SJSA1 (cell line): ENCODE measurements at places on chromosomes 7 and 10. TPM values are rescaled to one million over a fixed set of nuclear protein-coding genes. Genes with fewer than 3 reads are reported as not detected.

KIAA1549 gene
- total RNA-seq = 0.75 and 0.95 TPM in 2 replicates

GRCh38 chr7:100022621-100023020 is 7.2 kb downstream of the ZKSCAN1 start:
- no peak for DNase-seq

DNA sequence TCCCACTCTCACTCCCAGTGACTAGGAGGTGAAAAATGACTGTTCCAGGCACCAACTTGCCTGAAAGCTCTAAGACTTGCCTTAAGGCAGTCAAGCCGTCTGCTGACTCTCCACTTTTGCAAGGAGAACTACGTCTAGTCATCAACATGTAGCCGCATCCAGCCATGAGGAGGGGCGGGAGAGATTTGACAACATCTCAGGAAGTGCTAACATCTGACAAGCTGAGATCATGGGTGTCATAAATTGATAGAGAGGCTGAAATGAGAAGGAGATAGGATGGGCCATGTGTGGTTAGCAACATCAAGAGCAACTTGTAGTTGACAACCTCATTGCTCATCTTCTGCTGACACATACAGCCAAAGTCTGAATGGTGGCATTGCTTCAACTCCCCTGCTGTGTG is 9.0 kb upstream of the TBXAS1 start:
- DNase-seq = no peak

GRCh38 chr7:37107047-37107750 is 341.5 kb downstream of the ELMO1 start:
- no peak for DNase-seq

- DNase-seq = no peak
These were observed 59.4 kb downstream of the MARCHF5 start for GRCh38 chr10:92350411-92350810.

DNA sequence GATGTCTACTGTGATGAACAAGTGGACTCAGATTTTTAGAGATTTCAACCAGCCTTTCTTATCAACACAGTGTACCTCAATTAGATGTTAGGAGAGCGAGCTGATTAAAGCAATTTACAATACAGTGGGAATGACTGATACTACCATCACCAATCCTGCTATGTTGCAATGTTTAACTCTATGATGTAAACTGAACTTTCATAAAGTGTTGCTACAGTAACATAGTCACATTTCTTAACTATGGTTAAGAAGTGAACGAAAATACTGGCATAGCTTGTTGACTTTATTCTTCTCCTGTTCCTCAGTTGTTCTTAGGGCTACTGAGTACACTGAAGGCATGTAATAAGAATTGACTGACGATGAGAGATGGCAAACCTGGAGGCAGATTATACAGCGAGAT is 139.8 kb downstream of the MYOF start:
- DNase-seq = no peak

ARID5B gene
- total RNA-seq = 15.5 and 34.0 TPM in 2 replicates

- no peak for DNase-seq
These were observed 28.0 kb downstream of the GLCCI1 start for GRCh38 chr7:7996568-7996967.

ACSM6 gene
- not detected in 2 replicates for total RNA-seq

FAM171A1 gene
- 47.6 and 60.3 TPM in 2 replicates for total RNA-seq

DNA sequence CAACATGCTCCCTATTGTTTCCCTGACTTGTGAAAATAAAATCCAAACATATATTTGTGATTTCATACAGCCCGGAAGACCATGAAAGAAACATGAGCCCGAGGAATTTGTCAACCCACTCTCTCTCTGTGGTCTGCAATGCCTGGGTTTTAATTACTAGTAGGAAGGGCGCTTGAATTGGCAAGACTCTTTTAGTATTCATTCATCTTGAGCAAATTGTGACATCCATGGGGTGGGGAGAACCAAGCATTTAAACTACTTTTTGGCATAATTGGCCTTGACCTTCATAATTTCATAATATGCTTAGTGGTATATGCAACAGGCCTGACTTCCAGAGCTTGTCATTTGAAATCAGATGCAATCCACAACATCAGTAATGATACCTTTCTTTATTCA is 142.4 kb upstream of the BMPER start:
- peak; percentile 15 for DNase-seq
